NCI-H1417 (cell line): ENCODE measurements at places on chromosomes 5 and 9.

GRCh38 chr9:77793849-77794248, 145.7 kb upstream of the GNA14 start:
- DNase-seq, result no peak

DNA sequence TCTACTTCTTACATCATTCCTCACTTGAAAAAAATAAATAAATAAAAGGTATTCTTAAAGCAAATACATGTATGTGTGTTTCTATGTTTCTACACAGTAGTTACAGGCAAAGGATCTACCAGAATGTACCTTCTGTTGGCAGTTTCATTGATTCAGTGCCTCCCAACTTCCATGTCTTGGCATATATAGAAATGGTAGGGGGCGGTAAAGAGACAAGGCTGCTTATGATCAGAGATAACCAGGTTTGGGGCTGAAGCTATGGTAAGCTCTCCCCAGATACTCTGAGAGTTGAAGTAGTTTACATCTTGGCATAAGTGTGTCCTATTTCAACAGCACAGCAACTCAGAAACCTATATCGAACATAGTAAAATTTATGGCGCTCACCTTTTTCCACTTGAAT, 1075.4 kb upstream of the C9orf72 start:
- DNase-seq, result no peak

DNA sequence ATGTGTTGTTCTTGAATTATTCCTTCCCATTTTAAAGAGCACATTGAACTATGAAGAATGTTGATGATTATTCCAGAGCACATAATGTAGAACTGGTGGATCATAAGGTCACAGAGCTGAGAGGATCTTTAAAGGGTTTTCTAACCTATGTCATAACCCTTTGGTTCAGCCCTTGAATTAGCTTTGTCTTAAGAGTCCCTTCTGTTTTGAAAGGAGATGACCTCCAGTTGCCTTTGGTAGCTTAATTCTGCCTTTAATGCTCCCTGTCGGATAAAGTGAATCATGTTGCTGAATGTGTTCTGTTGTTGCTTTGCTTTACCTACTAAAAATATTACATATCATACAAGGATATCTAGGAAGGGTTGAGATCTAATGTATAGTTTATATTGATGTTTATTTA, 99.1 kb upstream of the PRRC1 start:
- no peak for DNase-seq

- no peak for DNase-seq
These were observed 5.1 kb downstream of the STARD4 start for GRCh38 chr5:111507276-111507675.

- DNase-seq, result no peak
These were observed 51.8 kb upstream of the CDKN2B start for GRCh38 chr9:22060831-22061383.

- DNase-seq, result no peak
These were observed 9.9 kb downstream of the NR2F1 start for GRCh38 chr5:93592883-93593282.
